ENCODE measurements at places on chromosomes 1 and 21. TPM values are rescaled to one million over a fixed set of nuclear protein-coding genes. Genes with fewer than 3 reads are reported as not detected.

- DNase-seq, result no peak
These were observed 6.5 kb downstream of the WARS2 start for GRCh38 chr1:119133987-119134386.

GRCh38 chr1:76657623-76658022 is 209.7 kb upstream of the ST6GALNAC5 start:
- no peak for DNase-seq

GRCh38 chr21:44804762-44805161 is 3.1 kb upstream of the UBE2G2 start:
- DNase-seq, result no peak

DNA sequence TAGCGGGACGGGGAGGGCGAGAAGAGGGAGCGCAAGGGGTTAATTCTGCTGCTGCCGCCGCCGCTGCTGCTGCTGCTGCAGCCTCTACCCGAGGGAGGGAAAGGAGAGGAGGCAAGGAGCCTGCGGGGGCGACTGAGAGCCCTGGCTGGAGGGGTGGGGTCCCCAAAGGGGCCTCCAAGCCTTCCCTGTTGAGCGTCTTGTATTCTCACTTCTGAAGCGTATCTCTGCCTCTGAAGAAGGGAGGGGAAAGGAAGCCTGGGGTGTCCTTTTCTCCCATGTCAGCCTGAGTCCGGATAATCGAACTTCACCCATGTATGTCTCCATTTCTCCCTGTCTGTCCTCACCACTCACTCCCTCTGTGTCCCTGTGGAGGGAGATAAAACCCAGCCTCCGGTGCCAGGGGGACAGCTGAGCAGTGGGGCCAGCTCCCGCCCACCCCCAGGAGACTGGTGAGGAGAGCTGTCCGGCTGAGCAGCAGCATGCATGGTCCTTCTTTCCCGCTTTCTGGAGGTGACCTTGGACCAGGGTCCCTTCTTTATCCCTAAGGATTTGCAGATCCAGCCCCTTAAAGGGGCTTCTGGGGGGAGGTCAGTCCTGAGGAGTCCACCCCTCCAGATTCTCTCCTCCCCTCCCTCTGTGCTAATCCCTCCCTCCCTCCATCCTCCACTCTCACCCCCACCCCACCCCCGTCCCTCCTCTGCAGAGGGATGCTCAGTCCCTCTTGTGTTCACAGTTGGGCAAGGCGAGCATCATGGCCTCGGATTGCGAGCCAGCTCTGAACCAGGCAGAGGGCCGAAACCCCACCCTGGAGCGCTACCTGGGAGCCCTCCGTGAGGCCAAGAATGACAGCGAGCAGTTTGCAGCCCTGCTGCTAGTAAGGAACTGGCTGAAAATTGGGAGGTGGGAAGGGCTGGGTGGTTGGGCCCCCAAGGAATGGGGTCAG is 1.0 kb downstream of the NCDN start:
- DNase-seq, result peak; percentile 35

- no peak for DNase-seq
These were observed 2.2 kb downstream of the TLR5 start for GRCh38 chr1:223140611-223141405.

The EXTL1 gene
- 3.7 TPM for total RNA-seq

The BTG3 gene
- total RNA-seq, result 24.5 TPM
